ENCODE measurements at places on chromosomes 3 and 15.

DNA sequence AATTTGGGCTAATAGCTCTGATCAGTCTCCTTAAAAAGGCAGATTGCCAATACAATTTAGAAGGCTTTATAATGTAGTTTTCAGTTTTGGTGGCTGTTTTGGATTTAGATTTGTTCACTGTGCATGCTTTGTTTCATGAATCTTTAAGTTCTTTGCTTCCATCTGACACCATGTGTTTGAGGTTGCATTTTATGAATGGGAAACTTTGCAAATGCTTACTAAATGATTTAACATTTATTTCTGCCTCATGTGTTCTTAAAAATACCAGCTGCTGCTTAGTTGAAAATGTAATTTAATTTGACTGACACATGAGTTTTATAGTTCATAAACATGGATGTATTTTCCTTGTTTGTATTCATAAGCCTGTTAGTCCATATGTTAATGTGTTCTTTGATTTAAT lies 78.6 kb downstream of the RNF13 start:
- DNase-seq: no peak

DNA sequence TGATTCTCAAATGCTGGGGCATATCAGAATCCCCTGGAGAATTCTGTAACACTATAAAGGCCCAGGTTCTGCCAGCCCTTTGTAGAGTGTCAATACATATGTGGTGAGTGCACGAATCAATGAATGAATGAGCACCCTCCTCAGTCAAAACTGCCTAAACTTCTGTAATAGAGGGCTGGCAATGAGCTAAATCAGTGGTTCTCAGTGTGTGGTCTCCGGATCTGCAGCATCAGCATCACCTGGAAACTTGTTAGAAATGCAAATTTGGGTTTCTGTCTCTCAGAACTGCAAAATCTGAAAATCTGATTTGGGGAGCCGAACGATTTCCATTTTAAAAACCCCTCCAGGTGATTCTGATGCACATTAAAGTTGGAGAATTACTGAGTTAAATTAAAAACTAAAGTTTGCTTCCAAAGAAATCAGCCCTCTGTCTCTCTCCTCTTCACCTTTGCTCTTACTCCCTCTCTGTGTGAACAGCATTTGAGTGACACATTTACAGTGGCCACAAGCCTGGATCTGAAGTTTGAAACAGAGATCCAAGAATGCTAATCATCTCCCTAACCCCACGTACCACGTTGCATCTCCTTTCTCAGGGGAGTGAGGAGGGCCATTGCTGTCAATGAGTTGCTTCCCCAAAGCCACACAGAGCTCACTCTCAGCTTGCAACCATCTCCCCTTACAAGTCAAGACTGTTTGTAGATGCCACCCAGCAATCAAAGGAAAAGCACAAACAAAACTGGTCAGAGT lies 109.5 kb downstream of the STAC start:
- DNase-seq: no peak

DNA sequence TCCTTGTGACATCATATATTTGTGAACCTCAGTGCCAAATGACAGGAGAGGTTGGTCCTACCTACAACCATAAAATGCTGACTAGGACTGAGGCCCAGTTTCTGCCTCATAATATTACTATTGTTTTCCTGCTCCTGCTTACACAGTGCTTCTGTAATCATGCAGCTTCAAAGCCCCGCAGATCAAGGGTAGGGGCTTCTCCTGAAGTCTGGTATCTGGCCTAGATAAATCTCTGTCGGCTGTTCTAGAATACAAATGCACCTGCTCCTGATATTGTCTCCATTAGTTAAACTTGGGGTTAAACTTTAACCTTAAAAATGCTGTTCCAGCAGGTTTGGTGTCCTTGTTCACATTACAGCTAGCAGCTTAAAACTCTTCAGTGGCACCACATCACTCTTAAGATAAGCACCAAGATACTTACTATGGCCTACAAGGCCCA lies 552.4 kb downstream of the TUSC7 start:
- DNase-seq: no peak

GRCh38 chr3:182245059-182245458 lies 533.3 kb downstream of the SOX2 start:
- DNase-seq: no peak

- no peak for DNase-seq
These were observed 197.5 kb upstream of the TSC22D2 start for GRCh38 chr3:150210461-150211110.

- no peak for DNase-seq
These were observed 11.5 kb upstream of the TFG start for GRCh38 chr3:100697723-100698285.

- DNase-seq: no peak
These were observed 239.9 kb upstream of the TPM1 start for GRCh38 chr15:62802612-62803011.

GRCh38 chr3:152713989-152714388 lies 120.9 kb upstream of the P2RY1 start:
- no peak for DNase-seq

- peak; percentile 43 for DNase-seq
These were observed 383.0 kb downstream of the TBL1XR1 start for GRCh38 chr3:176814285-176814684.

- DNase-seq: no peak
These were observed 15.0 kb downstream of the ANKDD1A start for GRCh38 chr15:64926661-64927060.

GRCh38 chr15:88624971-88625490 lies 3.9 kb downstream of the AEN start:
- no peak for DNase-seq

GRCh38 chr3:13492976-13493866 lies 13.1 kb downstream of the HDAC11 start:
- DNase-seq: no peak

DNA sequence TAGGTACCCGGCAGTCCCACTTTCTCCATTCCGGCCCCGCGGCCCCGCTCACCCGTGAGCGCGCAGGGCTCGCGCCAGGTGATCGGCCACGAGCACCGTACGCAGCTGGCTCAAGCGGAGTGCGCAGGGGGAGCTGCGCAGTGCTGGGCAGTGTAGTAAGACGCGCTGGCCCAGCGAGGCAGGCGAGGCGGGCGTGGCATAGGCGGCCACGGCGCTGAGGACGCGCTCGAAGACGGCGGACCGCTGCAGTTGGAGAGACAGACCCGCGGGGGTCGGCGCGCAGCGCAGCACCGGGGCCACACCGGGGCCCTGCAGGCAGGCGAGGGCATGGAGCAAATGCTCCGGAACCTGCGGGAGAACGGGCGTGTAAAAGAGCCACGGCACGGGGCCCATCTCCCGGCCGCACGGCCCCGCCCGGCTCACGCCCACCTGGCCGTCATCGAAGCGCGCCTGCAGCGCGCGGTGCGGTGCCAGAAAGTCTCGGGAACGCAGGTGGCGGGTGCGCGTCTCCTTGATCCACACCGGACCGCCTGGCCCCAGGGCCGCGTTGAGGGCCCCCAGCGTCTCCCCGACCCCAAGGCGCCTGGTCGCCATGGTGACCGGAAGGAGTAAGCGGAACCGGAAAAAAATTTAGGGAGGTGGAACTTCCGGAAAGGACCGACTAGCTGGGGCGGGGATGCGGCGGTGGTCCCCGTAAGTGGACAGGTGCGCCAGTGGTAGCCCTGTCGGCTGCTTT lies at the start of gene DALRD3:
DALRD3 (minus strand) TSS at position 610 of the 736 bp plus-strand sequence; CDS start at position 594, 16 bp downstream.
- DNase-seq: peak; percentile 71

GRCh38 chr3:97871186-97871585 lies 49.4 kb downstream of the CRYBG3 start:
- DNase-seq: no peak

GRCh38 chr15:28075573-28075972 lies 23.5 kb downstream of the OCA2 start:
- DNase-seq: no peak

DNA sequence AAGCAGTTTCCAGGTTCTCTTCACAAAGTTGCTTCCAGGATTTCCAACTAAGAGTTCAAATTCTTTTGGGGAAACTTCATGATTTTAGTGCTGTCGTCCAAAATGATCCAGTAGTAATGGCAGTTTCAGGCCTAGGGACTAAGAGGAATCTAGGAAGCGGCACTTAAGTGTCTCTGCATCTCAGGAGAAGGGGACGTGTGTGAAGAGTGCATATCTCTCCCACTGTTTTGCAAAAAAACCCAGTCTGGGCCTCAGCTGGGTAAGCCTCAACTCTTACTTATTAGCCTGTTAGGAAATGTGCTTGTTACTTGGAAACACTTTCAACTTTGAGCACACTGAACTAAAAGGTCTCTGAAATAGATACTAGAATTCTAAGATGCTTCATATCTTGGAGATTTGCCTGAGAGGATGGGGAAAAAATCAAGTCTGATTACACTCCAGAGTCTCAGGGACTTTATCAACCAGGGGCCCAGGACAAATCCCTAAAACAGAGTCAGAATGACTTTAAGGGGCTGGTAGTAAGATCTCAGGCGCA lies 81.8 kb downstream of the WDR76 start:
- DNase-seq: no peak

- peak; percentile 78 for DNase-seq
These were observed 201.2 kb downstream of the OPA1 start for GRCh38 chr3:193794002-193794881.

DNA sequence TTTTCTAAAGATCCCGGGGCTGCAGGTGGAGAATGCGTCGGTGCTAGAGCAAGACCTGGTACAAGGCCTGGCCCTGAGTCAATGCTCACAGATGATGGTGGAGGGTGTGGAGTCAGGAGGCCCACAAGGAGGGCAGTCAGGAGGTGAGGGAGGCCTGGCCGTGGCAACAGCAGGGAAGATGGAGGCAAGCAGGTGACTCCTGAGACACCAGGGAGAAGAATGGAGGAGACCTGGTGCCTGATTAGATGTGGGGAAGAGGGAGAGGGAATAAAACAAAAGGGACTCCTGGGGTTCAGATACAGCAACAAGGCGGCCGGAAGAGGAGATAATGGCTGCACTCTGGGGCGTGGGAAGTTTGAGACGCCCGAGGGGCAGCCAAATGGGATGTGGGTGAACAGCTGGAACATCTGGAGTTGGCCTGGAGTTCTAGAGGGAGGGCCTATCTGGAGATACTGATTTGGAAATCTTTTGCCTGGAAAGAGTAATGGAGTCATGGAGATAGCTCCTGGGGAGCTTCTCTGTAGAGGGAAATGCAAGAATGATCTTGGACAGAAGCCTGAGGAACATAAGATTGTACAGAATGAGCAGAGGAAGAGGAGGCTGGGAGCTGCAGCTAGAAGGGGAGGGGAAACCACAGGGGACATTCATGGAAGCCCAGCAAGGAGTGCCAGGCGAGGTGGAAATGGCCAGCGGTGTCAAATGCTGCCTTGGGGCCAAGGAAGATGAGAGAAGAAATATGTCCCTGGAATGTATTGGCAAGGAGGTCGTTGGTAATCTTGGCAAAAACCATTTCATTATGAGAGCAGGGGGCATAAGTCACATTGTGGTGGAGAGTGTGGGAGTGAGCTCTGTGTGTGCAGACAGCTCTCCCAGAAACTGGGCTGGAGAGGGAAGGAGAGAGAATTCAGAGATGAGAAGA lies 67.5 kb upstream of the CORO2B start:
- DNase-seq: no peak

GRCh38 chr15:69451951-69452691 lies 497 bp upstream of the RPLP1 start:
- no peak for DNase-seq

DNA sequence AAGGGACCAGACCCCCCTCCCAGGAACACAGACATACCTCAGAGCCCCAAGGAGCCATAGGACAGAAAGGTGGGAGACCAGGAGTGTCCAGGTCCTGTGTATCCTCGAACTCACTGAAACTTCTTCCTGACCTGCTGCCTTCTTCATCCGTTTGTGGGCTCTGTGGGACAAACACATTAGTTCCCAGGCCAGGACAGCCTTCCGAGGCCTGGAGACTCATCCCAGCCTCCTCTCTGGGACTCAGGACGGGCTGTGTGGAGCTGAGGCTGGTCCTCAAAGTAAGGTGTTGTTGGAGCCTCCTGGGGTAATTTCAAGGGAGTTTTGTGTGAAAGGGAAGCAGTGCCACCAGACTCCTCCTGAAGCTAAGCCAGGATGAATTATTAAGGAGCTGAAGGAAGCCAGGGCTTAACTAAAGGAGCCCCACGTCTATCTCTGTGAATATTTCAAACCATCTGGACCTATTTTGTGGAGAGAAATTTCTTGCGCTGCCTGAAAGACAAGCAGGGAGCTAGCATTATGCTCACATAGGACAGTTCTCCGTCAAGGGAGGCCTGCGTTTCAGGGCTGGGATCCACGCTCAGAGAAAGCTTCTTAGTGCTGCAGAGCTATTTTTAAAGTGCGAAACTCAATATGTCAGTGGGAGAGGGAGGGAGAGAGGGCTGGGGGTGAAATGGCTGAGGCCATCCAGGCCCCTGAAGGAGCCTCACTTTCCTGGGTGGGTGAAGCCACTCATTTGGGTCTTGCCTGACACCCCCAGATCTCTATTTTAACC lies 29.8 kb upstream of the PLA2G4E start:
- DNase-seq: no peak

DNA sequence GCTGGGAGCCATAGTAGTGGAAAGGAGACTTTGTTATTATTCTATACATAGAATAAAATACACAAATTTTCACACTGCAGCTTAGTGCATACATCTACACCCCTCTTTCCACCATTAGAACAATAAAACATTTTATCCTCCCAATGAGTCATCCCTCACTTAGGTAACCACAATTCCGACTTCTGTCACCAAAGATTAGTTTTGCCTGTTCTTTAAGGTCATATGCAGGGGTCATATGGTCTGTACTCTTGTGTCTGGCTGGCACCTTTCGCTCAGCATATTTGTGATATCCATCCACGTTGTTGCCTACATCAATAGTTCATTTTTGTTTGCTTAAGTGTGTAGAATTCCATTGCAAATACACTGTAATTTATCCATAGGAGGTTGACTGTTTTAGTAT lies 399.4 kb downstream of the SHQ1 start:
- DNase-seq: no peak

- DNase-seq: peak; percentile 63
These were observed 54.4 kb upstream of the EHHADH start for GRCh38 chr3:185308126-185308754.

GRCh38 chr3:196707566-196707965 lies 4.5 kb downstream of the CEP19 start:
- DNase-seq: no peak

- no peak for DNase-seq
These were observed 17.1 kb downstream of the CP start for GRCh38 chr3:149204390-149204991.

GRCh38 chr15:52546031-52546751 lies 17.5 kb upstream of the MYO5A start:
- no peak for DNase-seq

DNA sequence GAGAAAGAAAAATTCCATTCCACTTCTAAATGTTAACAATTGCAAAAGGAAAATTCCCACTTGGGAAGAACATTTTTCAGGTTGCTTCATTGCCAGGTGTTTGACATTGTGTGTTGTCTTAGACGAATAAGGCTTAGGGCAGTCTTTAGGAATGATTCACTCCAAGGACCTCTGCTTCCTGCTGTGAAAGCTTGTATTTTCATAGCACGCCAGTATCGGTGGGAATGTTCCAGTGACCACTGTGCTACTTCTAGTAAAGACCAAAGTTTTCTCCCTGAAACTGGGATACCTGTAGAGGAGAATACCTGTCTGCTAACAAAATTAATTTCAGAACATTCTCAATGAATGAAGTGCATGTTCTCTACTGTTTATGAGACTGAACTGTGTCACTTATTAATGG lies 64.1 kb downstream of the CDIN1 start:
- DNase-seq: no peak
